ENCODE measurements at places on chromosomes 11 and 22.

DNA sequence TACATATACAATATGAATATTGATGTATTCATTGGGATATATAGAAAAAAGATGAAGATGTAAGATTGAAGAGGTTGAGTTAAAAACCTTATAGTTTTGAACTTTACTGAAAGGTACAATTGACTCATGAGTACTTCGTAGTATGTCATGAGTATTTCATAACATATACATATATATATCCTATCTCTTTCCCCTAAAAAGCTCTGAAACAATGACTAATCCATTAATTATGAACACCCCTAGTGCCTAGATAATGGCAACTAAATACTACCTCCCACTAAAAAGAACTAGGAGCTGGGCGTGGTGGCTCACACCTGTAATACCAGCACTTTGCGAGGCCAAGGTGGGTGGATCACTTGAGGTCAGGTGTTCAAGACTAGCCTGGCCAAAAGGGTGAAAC, 31.5 kb downstream of the SLC35F2 start:
- DNase-seq = no peak

DNA sequence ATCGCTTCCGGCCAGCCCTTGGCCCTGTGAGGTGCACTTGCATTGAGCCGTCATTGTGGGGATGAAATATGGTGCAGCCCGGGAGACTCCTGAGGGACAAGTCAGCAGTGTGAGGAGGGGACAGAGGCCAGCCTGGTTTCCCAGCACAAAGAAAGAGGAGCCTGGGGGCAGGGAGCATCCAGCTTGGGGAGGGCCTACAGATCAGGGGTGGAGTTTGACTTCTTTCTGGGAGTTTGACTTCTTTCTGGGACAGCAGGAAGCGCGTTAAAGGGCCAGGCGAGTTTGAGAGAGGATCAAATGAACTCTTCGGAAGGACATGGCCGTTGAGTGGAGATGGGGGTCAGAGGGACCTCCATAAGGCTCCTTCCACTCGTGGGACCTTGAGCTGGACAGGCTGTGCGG, 91.9 kb downstream of the LRRC32 start:
- DNase-seq = no peak

- no peak for DNase-seq
These were observed 203.1 kb downstream of the TENM4 start for GRCh38 chr11:79237703-79238102.

GRCh38 chr22:46361826-46362202, 26.3 kb downstream of the TRMU start:
- DNase-seq = no peak

DNA sequence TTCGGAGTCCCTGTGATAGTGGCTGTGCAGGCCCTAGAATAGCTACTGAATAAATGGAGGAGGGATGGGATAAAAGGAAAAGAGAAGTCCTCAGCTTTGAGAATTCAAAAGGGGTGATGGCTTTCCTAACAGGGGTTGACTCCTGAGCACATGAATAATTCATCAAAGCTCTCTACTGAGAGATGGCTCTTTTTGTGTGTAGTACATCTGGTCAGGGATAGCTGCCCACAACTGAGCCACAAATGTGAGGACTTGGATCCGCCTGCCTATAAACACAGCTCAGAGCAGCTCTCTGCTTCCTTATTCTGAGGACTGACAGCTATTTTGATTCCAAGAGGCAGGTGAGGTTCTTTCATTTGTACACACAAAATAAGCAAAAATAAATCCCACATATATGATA, 82.3 kb downstream of the USP35 start:
- no peak for DNase-seq

- no peak for DNase-seq
These were observed 29.0 kb upstream of the KRTAP5-7 start for GRCh38 chr11:71498091-71498490.

DNA sequence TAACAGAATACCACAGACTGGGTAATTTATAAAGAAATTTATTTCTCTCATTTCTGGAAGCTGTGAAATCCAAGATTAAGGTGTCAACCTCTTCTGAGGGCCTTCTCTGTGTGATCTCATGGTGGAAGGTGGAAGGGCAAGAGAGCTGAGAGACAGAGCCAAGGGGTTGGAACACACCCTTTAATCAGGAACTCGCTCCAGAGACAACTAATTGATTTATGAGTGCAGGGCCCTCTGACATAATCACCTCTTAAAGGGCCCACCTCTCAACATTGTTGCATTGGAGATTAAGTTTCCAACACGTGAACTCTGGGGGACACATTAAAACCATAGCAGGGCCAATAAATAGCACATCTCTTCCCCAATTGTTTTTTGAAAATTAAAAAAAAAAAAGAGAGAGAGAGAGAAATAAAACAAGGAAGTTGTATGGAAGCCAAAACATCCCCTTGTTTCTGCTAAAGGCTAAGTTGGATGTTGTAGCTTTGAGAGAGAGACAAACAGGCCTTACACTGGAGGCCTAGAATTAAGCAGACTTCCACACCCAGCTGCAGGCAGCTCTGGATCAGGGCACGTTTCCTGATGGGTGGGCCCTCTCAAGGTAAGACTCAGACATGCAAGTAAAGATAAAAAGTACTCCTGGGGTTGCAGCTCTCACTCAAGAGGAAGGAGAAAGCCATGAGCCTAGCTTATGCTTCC, 64.1 kb upstream of the BIRC3 start:
- no peak for DNase-seq

- no peak for DNase-seq
These were observed 100.6 kb upstream of the SORL1-AS1 start for GRCh38 chr11:121553389-121553788.

- DNase-seq = no peak
These were observed 14.0 kb downstream of the EP300 start for GRCh38 chr22:41106122-41106968.

- DNase-seq = peak; percentile 85
These were observed 33.4 kb downstream of the APOL1 start for GRCh38 chr22:36286096-36286957.

DNA sequence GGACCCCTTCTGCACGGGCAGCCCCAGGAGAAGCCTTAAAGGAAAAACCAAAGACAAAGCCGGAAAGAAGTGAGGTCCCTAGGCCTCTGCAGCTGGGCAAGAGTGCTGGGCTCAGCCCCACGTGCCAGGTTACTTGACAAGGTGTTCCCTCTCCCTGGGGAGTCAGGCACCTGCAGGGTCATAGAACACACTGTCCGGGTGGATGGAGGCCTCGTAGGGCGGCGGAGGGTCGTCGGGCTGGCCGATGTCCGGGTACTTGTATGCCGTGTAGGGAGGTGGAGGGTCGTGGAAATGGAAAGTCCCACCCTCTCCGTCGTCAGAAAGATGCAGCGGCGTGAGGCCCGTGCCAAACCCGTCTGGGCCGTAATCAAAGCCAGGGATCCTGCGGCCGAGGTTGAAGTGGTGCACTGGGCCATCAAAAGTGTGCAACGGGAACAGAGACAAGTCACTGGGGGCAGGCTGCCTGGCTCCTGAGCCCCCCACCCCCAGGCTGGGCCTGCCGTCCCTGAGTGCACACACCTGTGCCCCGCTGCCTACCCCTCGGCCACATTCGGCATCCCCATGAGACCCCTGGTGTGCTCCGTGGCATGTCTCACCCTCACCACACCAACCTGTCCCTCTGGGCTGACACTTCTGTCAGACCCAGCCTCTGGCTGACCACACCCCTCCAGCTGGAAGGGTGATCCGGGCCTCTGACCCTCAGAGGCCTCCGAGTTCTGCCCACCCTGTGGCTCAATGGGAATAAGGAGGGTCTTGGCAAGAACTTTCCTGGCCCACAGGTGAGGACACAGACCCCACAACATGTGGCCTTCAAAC, 81.1 kb downstream of the DGCR2 start:
- no peak for DNase-seq

DNA sequence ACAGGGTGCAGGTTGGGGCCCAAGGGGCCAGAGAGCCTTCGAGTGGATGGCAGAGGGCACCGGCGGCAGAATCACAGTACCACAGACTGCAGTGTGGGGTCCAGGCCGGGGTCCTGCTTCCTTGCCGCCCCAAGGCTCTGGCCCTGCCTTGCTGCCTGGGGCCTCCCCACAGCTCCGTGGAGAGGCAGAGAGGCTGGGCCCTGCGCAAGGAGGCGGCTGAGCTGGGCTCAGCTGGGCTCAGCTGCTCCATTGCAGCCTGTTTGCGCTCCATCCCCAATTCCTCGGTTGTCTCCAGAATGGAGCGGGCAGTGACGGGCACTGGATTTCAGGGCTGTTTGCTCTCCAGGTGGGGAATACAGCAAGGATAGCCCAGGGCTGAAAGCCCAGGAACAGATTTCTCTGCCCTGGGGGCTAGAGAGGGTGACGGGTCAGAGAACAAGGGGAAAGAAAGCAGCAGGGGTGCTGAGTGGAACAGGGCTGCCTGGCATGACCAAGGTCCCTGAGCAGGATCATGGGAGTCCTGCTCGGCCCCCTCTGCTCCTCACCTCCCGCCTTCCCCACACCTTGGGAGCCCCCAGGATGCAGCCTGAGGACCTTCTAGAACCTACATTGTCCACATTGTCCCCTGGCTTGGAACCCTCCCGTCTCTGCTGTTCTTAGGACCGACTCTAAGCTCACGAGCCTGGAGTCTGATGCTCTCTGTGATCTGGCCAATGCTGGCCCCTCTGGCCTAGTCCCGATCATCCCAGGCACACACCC, 18.9 kb downstream of the MRGPRG start:
- DNase-seq = no peak

DNA sequence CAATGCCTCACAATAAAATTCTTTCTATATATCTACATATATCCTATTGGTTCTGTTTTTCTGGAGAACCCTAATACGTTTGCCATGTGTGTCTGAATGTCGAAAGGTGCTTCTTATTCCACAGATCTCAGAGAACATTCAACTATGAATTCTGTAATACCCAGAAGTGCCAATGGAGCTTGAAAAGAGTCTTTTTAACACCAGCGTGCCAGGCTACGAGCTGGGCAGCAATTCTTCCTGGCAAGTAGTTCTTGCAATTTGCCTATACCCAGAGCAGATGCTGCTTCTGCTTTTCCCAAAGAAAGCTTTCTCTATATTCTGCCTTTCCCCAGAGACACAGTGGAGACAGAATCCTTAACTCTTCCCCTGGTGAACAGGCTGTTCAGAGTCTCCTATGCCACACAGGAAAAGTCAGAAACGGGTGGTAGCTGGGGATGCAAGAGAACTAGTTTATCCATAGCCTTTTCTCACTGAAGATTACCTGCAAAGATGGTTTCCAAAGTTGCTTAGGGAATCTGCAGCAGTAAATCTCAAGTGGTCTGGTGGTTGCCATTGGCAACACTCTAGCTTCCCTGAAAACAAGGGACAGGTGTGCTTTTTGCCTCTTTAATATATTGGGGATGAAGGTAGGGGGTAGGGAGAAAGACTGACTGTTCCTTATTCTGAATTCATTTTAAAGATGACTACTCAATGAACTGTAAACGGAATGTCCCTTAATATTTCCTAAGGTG, 16.8 kb upstream of the PAFAH1B2 start:
- no peak for DNase-seq

DNA sequence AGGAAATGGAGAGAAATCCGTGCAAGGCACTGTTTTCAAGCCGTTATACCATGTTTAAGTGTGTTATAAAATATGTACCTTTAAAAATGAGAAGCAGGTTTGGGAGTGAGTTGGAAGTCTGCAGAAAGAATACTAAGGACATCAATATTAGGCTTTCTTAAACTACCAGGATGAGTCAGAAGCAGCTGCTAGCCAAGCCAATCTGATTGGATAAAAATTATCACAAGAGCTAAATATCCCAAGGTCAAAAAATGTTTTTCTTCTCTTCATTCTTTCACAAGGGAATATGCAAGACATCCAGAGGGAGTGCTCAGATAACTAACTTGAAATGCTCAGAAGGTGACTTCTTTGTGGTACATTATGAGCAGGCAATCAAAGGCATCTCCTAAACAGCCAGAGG, 19.3 kb upstream of the CKAP5 start:
- DNase-seq = no peak

- DNase-seq = peak; percentile 86
These were observed 7.6 kb upstream of the SERPINH1 start for GRCh38 chr11:75554258-75555022.

- DNase-seq = no peak
These were observed 53.6 kb downstream of the MPPED1 start for GRCh38 chr22:43465291-43466015.

DNA sequence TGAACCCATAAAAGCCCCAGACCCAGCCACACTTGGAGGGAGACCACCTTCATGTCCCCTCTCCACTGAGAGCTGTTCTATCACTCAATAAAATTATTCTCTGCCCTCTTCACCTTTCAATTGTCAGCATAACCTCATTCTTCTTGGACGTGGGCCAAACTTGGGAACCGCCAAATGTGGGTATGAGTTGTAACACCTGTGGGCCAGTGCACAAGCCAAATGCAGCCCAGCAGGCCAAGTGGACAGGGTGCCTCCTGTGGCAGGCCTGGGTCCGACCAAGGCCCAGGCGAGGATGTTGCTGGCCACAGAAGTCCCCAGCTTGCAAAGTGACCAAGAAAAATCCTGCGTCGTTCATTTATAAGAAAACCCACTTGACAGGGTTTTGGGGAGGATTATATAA, 621.2 kb downstream of the METTL15 start:
- no peak for DNase-seq

GRCh38 chr22:47042861-47043496, 280.5 kb downstream of the TBC1D22A start:
- no peak for DNase-seq

DNA sequence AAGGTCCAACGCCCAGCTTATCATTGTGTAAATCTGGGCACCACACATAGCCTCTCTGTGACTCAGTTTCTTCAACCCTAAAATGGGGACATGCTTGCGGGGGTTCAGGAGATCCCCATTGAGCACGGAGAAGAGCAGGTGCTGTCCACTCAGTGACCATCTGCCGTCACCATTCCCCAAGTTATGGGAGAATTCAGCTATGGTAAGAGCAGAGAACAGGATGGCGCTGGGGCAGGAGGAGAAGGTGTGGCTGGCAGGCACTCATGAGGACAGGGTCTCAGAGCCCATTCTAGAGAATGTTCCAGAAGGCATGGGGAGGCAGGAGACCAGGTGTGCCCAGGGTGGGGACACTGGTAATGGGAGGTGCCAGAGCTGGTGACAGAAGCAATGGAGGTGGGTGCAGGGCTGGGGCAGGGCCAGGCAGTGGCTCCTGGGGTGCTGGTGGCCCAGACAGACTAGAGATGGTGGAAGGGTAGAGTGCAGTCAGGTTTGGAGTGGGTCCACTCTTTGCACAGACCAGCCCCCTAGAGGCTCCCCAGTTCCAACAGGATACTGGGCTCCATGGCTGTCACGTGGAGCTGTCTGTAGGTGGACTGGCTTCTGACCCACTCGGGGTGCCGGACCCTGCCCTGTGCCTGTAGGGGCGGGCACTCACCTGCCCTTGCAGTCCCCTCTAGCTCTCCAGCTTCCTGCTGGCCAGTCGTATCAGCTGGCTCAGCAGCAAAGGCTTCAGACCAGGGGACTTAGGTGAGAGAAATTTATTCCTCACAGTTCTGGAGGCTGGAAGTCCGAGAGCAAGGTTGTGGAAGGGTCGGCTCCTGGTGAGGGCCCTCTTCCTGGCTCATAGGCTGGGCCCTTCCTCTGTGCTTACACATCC, 84.7 kb downstream of the CDKN1C start:
- DNase-seq = no peak

Data from C1 segment of cervical spinal cord (tissue), 14 donors.